ENCODE measurements at places on chromosomes 2 and 18.

DNA sequence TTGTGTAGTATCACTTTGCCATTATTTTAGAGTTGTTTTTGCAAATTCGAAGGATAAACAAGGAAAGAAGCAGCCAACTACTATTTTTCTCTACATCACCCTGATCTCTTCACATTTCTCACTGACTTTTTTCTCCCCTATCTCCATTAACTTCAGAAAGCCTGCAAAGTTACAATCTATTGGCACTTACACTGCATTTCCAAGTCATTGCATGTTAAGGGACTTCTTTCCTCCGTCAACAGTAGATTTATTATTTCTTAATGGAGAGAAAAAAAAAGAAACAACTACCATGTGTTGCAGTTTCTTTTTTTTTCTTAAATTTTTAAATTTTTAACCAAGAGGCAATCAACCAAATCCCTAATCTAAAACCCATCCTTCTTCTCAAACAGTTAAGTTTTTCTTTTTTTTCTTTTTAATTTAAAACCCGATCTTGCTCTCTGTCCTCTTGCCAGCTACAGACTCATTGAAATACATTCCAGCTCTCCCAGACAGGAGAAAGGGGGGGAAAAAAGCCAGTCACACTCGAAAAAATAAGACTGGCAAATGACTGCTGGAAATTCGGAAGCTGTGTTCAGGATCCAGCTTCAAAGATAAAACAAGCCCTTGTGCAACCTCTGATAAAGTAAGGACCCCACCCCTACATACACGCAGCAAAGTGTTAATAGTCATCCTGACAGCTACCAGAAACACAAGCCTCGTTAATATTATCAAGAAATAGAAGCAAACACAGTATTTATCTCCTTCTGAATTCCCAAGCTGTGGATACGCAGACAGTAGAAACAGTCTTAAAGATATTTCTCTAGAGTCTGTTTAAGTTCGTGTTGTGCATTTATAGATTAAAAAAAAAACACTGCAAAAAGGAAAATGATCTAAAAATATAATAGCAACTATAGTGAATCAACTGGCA, 1.3 kb downstream of the LRRTM4 start:
- peak; percentile 65 for DNase-seq

- DNase-seq = no peak
Observed at GRCh38 chr2:131036269-131036668, 57.0 kb downstream of the FAM168B start.

DNA sequence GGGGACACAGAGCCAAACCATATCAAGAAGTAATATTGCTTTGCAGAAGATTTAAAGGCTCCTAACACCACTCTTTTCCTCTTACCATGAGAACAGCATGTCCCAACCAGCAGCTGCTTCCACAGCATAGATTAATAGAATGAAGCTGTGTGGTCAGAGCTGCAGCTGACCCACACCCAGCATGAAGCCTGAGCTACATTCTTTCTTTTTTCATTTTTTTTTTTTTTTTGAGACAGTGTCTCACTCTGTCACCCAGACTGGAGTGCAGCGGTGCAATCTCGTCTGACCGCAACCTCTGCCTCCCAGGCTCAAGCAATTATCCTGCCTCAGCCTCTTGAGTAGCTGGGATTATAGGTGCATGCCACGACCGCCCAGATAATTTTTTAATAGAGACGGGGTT, 289.8 kb downstream of the RAD51AP2 start:
- no peak for DNase-seq

DNA sequence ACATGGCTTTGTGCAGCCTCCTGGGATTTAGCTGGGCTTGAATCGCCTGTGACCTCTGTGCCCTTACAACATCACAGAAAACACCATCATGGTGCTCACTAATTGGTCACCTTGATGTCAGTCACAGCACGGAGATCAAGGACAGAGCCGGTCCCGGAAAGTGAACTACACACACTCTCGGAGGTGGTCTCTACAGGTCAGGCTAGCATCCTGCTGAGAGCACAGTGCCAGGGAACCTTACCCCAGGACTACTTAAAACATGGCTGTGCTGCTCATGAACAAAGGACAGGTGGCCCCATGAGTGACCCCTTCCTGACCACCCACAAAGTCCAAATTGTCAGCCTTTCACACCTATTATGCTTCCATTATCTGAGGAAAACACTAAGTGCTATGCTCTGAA, 1782.1 kb upstream of the CELF4 start:
- no peak for DNase-seq

DNA sequence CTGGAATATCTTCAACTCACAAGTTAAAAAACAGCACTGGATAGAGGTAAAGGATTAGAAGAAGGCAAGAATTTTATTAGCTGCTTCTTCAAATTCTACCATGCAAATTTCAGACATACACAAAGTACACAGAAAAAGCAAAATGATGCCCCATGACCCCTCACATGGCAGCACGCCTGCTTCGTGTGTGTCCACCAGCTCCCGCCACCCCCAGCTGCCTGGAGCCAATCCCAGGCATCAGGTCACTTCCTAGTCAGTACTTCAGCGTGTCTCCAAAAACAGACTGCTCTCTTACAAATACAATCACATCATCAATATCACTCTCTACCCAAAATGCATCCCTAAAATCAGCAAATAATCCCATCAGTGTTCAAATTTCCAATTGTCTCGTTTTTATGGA, 35.8 kb downstream of the IMPA2 start:
- DNase-seq = no peak

DNA sequence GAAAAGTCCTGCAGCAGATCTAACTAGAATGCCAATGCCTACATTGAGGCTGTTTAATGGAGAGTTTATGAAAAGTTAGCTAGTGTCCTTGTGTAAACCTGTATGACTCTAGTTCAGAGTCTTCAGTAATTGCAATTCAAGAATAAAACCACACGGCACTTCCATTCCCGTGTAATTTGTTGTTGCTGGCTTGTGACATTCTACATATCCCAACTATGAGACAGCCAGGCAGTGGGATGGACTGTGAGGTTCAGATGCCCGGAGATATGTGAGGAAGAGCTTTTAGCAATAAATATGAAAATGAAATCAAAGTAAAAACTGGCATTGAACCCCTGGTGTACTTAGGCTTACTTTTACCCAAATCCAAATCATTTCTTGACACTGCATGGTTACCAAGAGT, 263.4 kb downstream of the NEDD4L start:
- DNase-seq = no peak

- no peak for DNase-seq
Observed at GRCh38 chr2:105394951-105395611, 3.8 kb downstream of the FHL2 start.

DNA sequence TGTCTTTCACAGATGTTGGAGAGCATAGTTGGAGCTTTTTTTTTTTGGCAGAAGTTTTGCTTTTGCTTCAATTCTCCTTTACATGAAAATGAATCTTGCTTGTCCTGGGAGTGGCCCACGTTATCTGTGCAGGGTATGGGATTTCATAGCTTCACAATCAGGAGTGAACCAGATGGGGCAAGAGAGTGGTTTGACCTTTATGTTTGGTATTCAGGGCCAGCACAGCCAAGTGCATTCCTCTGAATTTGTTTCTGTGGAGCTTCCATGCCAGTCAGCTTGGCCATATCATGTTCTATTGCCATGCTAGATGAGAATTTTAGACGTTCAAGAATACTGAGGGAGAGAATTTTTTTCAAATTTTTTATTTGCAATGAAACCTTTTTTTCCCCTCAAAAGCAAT, 116.6 kb downstream of the PRPF40A start:
- DNase-seq = peak; percentile 14

DNA sequence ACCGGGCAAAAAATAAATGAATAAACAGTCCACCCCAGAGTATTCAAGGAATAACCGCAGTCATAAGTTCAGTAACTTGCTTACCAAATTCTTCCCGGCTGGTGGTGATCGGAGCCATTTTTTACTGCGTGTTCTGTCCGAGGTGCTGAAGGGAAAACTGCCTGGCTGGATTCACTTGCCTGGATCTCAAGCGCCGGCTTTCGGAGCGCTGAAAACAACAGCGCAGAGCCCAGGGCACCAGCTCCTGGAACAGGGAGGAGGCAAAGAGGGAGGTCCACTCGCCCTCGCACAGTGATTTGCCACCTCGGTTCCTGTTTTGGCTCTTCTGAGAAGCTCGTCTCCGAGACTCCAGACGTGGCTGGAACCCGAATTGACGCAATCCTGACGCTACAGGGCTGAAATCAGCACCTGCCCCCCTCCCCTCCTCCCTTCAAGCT, at the start of gene SYT4:
SYT4 (minus strand) TSS at position 327 of the 437 bp plus-strand sequence; CDS start at position 118, 209 bp downstream.
- DNase-seq = no peak

GRCh38 chr2:233758849-233759248, 1.2 kb upstream of the UGT1A1 start:
- DNase-seq = no peak

DNA sequence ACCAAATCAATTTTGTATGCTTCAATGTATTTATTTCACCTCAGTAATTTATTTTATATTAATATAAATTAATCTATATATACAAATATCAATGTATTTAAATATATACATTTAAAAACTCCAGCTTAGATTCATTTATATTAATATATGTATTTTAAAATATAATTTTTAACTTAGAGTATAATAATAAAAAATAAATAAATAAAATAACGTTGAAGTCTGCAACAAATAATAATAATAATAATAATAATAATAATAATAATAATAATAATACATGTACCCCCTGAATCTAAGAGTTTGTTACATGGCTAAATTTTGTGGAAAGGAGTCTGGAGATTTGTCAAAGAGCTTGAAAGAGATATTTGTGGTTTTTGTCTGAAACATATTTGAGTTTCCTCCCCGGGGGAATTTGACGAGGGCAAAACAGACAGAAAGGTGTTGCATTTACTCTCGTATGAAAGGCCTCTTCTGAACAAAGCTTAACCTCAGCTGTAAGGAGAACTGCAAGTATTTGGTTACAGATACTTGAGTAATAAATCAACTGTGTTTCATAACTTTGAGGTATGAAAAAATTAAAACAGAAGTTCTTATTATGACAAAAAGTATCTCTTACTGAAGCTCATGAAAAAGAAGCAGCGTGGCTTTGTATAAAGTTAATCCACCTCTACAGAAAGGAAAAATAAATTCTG, 93.4 kb downstream of the CDH19 start:
- DNase-seq = no peak

GRCh38 chr2:66433945-66434678, 813 bp upstream of the MEIS1 start:
- peak; percentile 58 for DNase-seq

DNA sequence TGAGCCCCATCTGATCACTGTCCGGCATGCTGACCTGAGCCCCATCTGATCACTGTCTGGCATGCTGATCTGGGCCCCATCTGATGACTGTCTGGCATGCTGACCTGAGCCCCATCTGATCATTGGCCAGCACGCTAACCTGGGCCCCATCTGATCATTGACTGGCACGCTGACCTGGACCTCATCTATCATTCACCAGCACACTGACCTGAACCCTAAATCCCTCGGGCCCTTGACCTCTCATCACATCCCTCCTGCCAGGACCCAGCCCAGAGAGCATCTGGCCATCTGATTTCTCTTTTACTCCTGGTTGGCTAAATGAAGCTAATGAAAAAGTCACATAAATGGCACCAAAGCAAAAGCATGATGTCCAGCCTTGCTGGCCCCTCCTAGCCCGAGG, 207.1 kb downstream of the NDUFA10 start:
- DNase-seq = no peak

DNA sequence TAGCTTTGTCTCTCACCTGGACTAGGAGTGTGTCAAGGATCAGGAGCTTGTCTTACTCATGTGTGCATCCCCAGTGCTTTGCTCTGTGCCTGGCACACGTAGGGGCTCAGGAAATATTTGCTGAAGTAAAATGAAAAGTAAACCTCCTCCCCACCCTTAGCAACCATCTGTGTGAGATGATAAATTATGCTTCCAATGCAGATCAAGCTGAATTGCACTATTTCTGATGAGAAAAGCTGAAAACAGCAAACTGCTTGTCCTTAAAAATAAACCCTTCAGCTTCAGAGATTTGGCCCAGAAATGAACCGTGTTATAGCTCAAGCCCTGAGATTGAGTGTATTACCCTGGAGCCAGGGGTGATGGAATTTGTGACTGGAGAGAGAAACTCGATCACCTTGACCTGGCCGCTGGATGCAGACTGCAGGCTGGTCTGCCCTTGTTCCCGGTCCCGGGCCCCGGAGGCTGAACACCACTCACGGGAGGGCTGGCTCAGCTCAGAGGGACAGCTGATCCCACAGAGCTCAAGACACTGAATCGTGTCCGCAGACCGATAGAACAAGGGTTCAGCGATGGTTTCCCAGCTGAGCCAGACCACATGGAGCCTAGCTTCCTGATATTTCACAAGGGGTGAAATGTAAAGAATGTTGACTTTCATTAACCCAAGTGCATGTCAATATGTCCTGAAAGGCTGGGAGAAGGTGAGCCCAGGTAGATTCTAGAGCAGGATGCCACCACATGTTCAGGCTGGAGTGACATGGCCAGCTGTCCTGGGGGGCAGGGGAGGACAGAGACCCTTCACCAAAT, 50.5 kb downstream of the DDX1 start:
- DNase-seq = no peak

DNA sequence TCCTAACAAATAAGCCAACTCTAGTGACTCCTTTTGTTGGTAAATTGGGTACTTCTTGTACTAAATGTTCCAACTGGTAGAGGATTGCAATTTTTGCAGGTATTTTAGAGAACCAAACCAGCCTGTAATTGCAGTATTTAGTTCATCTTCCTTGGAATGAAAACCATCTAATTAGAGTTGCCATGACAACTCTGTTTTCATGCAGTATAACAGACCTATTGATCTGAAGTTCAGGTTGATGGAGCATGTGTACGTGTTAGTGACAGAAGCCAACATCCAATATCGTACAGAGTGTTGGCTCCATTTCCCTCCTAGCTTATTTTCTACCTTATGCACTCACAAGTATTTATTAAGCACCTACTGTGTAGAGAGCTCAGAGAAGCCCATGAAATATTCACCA, 176.3 kb upstream of the FOSL2 start:
- no peak for DNase-seq

DNA sequence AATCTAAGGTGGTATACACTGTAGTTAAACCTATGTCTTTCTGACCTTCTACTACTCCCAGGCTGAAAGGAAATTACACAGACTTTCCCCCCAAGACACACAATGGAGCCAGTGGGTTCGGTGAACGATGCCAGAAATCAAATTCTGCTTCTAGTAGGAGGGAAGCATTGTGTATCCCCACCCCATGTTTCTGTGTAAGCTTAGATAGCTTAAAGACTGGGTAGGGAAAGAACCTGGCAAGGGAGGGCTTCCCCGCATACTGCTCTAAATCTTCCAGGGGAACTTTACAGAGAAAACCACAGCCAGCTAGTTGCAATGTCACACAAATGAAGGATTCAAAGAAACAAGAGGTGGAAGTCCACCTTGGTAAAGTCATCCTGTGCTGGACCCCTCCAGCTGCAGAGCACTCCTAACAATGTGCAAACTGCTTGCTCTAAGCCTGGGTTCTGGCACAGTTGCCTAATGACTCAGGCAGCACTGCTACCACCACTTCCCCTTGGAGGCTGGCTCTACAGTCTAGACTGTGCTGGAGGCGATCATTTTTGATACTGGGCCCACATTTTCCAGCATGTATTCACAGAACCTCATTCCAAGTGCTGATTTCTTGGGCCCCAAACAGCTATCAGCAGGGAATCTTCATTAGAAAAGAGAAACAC, 47.5 kb downstream of the TRIB2 start:
- no peak for DNase-seq

Measured in erythroblast (primary cell).